Fibroblast of the aortic adventitia (primary cell): ENCODE measurements at places on chromosomes 4 and X. TPM values are rescaled to one million over a fixed set of nuclear protein-coding genes. Genes with fewer than 3 reads are reported as not detected.

The DCAF12L1 gene
- not detected in 2 replicates for total RNA-seq

The PHKA1 gene
- 3.5 and 4.7 TPM in 2 replicates for total RNA-seq

The NRK gene
- total RNA-seq = 0.09 and 4.1 TPM in 2 replicates

The XAGE1B gene
- total RNA-seq = not detected in 2 replicates

The PRRG1 gene
- 10.0 and 15.3 TPM in 2 replicates for total RNA-seq

The USP51 gene
- 2.2 and 3.8 TPM in 2 replicates for total RNA-seq

The SAT1 gene
- 75.7 and 450 TPM in 2 replicates for total RNA-seq

The MAGEA11 gene
- total RNA-seq = not detected in 2 replicates

DNA sequence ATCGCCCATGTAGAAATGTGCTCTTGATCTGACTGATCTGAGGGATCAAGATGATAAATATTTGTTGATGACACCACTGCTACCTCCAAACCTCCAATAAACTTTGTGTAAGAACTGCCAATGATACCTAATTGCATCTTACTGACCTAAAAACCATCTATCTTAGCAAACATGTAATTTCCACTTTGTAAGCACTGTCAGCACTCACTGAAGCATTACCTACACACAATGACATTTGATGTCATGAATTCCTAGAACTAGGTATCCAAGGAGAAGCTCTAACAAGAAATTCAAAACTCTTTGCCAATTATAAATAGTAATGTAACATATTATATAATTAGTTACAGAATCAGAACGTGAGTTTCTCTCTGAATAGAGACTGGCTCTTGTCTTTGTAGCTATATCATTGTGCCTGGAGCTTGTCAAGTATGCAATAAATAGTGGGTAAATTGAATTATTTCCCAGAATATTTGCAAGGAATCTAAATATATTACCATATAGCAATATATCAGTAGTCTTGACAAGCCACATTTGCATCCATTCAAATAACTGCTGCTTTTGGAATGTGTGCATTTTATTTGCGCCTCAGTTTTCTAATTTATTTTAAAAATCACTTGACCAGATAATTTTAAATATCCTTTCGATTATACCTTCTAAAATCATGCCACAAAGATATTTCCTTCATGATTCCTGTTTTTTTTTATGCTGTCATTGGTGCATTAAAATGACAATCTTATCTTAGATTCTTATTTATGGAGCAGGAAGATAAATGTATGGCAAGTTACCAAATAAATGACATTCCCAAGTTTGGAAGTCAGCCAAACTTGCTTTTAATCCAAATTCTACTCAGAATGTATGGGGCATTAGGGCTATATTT, 232.3 kb upstream of the NEIL3 start:
- no peak for DNase-seq

GRCh38 chrX:149527705-149528104, 13.1 kb upstream of the EOLA1 start:
- peak; percentile 39 for DNase-seq

DNA sequence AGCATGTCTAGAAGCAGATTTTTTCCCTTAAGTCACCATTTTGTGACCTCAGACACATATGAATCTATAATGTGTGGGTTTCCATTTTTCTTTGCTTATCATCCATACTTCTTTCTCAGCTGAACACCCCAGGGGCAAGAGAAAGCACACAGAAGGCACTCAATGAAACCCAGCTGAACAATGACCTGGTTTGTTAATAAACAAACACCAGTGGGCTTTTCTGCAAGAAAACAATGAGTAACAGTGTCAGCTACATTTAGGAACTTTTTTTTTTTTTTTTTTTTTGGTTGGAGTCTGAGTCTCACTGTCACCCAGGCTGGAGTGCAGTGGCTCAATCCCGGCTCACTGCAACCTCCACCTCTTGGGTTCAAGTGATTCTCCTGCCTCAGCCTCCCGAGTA, 40.7 kb upstream of the KLF3 start:
- DNase-seq = no peak

DNA sequence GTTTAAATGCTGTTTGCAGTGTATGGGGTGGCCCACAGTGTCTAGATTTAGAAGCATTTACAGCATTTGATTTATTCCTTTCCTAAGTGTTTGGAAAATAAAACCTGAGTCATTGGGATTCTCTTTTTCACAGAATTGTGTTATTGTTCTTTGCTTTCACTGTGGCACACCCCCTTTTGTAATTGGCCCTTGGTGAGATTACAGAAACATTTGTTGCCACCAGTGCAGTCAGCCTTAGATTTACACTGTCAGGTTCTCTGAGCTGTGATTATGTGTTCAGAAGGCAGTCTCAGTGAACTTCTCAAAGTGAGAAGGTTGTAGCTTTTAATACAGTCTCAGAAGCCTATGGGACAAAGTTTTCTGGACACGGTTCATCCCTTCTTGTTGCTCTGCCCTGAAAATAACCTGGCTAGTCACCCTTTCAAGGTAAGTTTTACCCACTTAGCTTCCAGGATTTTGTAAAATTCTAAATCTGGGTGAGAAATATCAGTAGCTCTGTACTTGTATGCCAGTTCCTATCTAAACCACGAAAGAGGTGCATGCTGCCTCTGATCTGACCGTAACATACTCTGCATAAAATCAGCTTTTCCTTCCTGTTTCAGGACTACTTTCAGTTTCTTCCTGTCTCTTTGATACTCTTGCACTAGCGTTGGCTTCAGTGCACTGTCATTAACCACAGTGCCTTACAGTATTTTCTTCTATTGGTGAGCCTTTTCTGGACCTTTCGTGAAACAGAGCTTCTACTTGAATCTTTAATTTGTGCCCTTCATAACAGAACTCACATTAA, 12.6 kb downstream of the RUFY3 start:
- peak; percentile 63 for DNase-seq

DNA sequence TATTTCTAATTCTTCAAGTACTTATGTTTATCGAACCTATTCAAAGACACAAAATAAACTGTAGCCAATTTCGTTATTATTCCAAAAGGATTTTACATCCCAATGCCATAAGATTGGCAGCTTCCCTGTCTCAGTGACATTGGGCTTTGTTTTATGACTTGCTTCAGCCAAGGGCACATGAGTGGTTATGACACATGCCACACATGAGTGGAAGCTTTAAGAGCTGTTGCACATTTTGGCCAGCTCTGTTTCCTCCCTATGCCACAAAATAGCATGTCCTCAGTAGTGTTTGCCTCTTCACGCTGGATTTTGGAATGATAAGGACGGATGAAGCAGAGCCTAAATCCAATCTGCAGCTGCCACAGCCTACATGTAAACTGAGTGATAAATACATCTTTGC, 21.9 kb downstream of the SEC24D start:
- no peak for DNase-seq

- DNase-seq = no peak
Observed at GRCh38 chr4:13601848-13602247, 25.7 kb downstream of the BOD1L1 start.

GRCh38 chr4:106104276-106104675, 209.0 kb downstream of the NPNT start:
- no peak for DNase-seq

GRCh38 chr4:129446074-129446473, 350.1 kb downstream of the C4orf33 start:
- no peak for DNase-seq

DNA sequence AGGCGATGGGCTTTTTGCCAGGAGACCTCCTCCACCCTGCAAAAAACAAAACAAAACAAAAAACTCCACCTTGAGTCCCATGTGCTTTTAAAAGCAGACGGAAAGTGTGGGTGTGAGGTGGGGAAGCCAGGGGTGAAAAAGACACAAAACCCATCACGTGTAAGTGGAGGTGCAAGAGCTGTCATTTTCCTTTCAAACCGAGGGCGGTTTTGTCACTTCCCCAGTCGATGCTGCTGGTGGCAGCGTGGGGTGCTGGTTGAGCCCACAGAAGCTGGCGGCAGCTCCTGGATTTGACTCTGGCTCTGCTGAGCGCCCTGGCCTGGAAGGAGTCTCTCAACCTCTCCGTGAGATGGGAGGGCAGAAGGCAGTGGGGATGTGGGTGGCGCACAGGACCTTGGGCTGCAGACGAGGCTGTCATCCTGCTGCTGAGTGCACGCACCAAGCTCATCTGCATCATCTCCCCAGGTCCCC, 110.0 kb downstream of the PSAPL1 start:
- no peak for DNase-seq

GRCh38 chr4:52107745-52108144, 56.6 kb downstream of the SPATA18 start:
- DNase-seq = no peak

DNA sequence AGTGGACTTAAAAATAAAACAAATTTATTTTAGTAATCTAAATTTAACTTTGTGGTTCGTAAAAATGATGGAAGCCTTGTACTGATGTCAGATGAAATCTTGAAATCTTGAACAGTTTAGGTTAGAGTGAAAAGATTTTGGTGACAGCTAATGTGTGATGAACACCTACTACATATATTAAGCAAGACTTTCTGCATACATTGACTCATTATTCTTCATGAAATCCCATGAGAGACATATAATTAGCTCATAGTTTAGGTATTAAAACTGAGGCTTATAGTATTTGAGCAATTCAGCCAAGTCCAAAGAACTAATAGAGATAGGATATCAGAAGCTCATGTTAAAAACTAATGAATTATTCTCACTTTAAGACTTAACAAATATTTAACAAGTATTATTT, 66.9 kb upstream of the PCDH7 start:
- DNase-seq = no peak

DNA sequence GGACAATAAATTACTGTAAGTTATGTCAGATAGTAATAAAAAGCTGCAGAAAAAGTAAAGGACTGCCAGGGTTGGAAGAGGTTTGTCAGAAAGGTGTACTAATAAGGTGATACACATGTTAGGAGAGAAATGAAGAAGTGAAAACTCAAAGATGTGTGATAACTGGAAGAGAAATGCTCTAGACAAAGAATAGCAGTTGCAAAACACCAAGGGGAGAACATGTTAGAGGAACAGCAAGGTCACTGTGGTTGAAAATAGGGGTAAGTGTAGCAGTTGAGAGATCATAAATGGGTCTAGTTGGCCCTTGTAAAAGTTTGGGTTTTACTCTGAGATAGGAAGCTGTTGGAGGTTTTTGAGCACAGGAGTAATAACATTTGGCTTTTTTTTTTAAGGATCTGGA, 46.9 kb downstream of the HSPA4L start:
- no peak for DNase-seq

- no peak for DNase-seq
Observed at GRCh38 chr4:172055046-172055445, 241.8 kb downstream of the GALNTL6 start.

DNA sequence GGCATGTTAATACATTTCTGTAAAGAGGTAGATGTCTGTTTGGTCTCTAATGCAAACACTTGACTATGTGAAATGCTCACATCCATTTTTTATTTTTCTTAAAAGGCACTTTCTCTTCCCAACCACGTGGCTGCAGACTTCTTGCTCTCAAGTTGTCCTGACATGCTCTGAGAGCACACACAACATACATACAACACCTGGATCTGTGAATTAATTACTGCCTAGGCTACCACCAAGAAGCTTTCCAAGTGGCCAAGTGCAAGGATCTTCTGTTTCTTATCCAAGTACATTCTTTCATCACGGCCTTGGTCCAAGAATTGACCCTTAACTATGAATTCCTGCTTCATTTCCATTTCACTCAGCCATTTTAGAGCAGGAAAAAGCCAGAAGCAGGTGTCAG, 110.8 kb downstream of the SPRY1 start:
- DNase-seq = no peak

GRCh38 chr4:41290479-41290878, 33.8 kb downstream of the UCHL1 start:
- DNase-seq = no peak

- DNase-seq = no peak
Observed at GRCh38 chrX:130626521-130626920, 224.7 kb downstream of the RBMX2 start.

- DNase-seq = peak; percentile 94
Observed at GRCh38 chrX:21932292-21933002, 8.1 kb upstream of the SMS start.

- DNase-seq = no peak
Observed at GRCh38 chr4:189615217-189615663, 325.4 kb upstream of the FRG1 start.

GRCh38 chr4:147749811-147750321, 18.0 kb downstream of the ARHGAP10 start:
- DNase-seq = no peak

GRCh38 chrX:55342533-55343501, 78.1 kb upstream of the PAGE3 start:
- peak; percentile 22 for DNase-seq

DNA sequence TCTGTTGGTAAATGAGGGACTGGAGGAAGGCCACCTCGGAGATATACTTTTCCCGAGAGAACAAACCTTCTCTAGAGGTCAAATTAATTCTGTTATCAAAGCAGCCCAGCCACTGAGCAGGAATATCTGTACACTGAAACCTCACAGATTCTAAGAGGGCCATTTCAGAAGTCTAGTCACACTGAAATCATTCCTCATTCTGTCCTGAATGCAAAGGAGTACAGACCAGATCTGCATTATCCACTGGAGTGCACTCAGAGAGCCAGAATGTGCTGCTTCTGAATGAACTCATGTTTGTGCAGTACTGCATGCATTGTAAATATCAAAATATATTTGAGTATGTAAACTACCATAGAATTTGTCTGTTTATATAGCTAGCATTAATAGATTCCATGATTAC, 278.3 kb upstream of the FSTL5 start:
- DNase-seq = no peak
